ENCODE measurements at places on chromosomes 2 and 18.

- no peak for DNase-seq
These were observed 72.3 kb downstream of the SLC66A3 start for GRCh38 chr2:11227595-11227994.

DNA sequence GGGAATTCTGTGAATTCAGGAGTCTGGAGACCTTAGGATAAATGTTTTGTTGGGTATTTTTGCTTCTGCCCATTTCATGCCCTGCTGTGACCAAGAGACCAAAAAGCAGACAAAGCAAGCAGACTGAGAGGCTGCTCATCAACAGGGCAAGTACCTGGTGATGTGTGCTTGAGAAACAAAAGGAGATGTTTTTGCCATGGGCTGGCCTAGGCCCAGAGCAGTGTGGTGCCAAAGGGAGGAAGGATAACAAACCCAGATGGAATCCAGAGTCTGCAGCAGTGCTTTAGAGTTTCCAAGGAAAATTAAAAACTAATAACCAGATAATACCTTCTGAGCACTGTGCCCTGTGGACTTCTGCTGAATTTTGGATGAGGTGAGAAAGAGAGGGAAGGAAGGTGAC lies 538.4 kb downstream of the STK39 start:
- DNase-seq = no peak

DNA sequence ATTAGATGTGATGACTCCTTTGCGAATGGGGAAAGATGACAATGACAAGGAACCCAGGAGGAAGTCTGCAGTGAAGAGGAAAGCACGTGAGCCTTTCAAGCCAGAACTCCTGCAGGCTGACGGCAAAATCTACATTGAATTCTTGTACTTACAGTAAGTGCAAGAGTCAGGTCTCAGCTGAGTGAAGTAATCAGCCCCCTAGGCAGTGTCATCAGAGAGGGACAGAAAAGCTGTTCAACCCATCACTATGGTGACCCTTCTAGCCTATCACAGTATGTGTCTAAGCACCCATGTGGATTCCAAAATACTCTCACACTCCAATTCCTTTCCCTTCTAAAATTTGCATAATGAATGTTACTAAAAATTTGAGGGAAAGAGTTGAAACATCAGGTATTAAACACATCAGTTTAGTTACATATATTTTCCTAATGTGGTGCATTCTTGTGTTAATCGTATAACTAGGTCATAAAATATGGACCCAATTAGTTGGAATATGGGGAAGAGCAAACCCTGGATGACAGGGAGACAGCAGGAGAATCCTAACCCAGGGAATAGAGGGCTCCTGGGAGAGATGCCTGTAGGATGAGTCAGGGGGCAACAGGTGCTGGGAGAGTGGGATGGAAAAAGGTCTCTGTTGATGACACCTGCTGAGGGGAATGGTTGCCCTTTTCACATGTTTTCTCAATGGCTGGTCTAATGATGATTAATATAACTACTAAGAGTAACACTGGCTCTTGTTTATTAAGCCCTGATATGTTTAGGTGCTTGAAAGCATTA lies 39.5 kb downstream of the VWC2L start:
- no peak for DNase-seq

DNA sequence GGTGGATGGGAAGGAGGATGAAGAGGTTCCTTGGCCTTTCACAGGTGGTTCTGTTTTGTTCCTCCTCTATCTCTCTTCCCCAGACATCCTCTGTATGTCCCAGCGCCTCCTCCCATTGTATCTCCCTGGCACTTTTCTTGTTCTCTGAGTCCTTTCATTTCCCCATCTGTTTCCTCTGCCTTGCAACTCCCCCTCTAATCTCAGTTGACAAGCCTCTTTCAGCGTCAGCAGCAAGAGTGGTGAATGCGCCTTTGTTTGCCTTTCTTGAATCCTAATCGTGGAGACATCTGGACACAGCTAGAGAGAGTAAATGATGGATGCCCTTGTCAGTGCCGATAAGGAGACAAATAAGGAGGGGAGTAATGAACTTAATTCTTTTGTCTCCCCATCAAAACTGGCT lies 167.0 kb downstream of the NDUFA10 start:
- DNase-seq = no peak

- DNase-seq = no peak
These were observed 15.3 kb upstream of the SPR start for GRCh38 chr2:72871880-72872279.

- DNase-seq = no peak
These were observed 902 bp downstream of the MCFD2 start for GRCh38 chr2:46914578-46915230.

- DNase-seq = no peak
These were observed 77.2 kb upstream of the HPCAL1 start for GRCh38 chr2:10225291-10226037.

DNA sequence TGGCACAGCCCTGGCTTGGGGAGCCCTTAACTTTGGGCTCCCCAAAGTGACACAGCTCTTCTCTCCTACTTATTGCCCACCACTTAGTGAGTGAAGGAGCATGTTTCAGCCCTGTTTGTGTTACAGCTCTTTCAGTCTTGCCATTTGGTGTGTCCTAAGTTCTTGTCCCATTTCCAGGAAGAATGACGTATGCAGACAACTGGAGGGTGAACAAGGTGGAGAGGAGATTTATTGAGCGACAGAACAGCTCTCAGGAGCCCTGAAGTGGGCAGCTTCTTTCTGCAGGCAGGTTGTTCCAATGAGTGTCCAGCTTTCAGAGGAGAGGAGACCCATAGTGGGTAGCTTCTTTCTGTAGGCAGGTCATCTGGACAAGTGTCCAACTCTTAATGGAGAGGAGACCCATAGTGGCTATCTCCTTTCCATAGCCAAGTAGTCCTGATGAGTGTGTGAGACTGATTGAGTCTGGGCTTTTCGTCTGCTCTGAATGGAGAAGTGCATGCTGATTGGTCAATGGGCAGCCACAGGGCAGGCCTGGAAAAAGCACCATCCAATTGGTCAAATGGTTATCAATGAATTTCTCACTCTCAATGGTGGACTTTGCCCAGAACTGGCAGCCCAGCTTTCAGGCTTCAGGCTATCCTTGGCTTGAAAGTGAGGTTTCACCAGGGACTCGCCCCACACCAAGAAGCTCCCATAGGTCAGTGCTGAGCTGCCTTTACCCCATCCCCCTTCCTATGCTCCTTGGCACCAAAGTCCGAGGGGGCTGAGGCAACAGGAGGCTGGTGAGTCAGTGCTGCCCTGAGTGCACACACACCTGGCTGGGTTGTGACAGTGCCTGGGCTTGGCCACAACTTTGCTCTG lies 688.2 kb downstream of the NYAP2 start:
- DNase-seq = no peak

DNA sequence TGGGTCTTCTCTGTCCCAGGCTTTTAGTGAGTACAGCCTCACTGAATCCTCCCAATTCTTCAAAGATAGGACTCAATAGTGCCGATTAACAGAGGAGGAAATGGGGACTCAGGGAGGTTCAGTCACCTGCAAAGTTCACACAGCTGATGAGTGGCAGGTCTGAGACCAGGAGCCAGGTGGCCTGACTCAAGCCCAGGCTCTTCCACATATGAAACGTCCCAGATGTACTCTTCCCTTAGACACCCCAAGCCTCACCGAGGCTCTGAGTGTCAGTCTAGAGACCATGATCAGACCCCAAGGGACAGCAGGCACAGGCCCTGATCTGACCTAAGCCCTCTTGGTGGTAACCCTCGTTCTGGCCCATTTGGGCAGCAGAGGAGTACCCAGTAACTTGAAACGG lies 115.2 kb downstream of the INHBB start:
- no peak for DNase-seq

DNA sequence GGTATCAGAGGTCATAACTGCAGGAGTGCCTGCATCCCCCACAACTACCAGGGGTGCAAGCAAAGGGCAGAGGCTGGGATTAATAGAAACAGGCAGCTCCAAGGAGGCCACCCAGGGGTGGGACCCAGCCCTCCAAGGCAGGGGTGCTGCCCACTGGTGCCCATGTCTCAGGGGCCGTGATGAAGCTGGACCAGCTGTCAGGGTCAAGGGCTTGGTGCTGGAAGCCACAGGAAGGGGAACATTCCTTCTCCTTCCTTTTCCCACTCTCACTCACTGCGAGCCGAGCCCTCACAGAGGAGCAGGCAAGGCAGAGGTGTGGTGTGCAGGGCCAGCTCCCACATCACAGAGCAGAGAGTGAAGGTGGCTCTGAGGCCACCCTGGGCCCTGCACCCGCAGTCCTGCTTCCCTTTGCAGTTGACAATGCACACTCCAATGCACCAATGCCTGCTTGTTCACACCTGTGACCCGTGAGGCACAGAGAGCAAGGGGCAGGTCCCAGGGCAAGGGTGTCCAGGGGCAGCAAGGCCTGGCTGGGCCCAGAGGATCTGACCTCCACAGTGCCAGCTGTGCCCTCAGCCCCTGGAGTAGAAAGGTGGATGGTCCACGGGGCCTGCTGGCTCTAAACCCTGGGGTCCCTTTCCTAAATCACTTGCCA lies 28.7 kb downstream of the MLPH start:
- no peak for DNase-seq

DNA sequence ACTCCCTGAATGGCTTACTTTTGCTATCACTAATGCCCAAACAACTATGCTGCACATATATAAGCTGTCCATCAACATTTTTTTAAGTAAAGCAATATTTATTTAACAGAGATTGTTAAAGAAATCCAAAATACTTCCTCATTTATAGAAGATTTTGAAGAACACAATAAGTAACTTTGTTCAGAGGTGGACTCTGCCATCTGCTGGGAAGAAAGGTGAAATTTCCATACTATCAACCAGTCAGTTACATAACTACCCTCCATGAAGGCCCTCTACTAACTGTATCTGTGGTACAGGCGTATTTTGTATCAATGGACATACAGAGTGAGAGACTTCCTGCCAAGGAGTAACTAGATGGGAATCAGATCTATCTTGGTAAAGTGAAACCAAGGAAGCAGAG lies 106.0 kb downstream of the DTNB start:
- no peak for DNase-seq

DNA sequence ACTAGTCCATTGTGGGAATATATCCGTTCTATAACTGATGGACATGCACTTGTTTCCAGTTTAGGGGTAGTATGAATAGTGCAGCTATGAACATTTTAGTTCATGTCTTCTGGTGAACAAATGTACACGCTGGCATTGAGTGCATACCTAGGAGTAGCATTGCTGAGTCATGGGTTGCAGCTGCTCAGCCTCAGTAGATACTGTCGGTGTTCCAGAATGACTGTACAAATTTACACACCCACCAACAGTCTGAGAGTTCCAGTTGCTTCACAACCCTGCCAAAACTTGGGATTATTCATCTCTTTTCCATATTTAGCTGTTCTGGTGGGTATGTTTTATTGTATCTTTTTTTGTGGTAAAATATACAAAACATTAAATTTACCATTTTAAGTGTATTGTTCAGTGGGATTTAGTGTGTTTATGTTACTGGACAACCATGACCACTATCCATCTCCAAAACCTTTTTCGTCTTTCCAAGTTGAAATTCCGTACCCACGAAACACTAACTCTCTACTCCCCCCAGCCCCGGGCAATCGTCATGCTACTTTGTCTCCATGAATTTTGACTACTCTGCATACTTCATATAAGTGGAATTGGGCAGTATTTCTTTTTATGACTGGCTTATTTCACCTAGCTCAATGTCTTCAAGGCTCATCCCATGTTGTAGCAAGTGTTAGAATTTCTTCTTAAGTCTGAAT lies 281.0 kb downstream of the PRKCE start:
- DNase-seq = no peak

DNA sequence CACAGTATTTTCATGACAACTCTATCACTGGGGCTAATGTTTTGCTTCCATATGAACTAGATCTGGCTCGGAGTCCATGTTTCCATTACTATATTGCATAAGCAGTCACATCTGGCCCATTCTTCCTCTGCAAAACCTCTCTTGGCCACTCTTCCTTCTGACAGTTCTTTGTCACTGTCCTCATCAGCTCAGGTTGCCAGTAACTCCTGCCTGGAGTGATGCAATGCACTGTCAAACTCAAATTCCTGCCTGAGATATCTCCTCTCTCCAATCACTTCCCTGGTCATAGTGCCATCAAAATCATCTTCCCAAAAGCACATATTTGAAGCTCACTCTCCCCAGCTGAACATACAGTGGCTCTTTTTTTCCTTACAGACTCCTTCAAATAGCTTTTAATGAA lies 66.1 kb downstream of the COLEC12 start:
- DNase-seq = no peak

- DNase-seq = no peak
These were observed 94.6 kb downstream of the EN1 start for GRCh38 chr2:118752762-118753429.

DNA sequence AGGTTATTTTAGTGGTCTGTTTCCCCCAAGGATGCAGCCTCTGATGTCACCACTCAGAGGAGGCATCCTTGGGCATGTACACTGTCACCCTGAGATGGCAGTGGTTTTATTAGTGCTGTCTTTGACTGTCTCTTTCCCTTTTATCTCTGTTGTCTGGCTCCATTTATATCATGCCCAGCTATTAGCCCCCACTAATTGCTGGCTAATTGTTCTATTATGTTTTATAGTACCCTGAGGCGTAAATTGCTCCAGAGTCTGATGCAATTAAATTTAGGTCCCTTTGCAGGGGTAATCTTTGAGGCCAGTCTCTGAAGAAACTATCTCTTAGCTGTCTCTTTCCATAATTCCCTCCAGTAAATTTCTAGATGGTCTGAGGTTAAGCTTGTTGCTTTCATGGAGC lies 301.0 kb upstream of the KLHL29 start:
- no peak for DNase-seq

GRCh38 chr2:101113441-101114267 lies 37.5 kb downstream of the TBC1D8 start:
- peak; percentile 69 for DNase-seq

DNA sequence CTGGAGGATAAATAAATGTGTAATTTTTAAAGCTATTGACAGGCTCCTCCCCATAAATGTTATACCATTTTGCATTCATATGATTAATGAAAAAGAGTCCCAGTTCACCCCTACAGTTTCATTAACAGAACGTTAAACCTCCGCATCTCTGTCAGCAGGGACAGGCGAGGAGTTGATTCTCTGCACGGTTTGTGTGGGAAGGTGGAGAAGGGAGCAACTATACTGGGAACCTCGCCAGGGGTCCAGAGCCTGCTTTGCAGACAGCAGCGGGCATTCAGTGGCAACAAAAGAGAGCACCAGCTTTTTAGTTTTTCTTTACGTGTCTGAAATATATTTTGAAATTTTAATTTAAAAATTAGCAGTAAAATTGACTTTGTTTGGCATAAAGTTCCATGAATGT lies 101.4 kb downstream of the FARSB start:
- DNase-seq = no peak

GRCh38 chr2:162333968-162334367 lies 10.0 kb upstream of the GCA start:
- DNase-seq = no peak

DNA sequence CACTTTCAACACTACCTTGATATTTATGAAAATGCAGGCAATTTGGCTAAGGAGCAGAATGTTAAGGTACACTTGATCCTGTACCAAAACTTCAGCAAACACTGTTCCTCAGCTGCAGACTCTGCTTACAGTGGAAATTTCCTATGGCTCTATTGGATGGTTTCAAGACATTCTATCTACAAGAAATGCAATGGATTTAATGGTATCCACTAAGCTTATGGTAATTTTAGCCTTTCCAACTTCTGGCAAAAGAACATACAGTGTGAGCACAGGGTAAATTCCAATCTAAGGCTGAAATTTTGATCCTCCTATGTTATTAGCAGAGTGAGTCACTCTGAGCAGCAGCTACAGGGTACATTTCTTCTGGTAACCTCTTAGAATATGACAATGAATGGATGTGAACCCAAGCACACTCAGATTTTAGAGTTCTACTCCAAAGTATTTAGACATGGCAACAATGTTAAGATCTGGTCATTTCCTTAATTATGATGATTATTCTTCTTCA lies 361.8 kb upstream of the PIK3C3 start:
- no peak for DNase-seq
